ENCODE measurements at places on chromosomes 3 and 15.
A peak's percentile ranks its signal among the peaks of the same experiment; 100 is the strongest.

DNA sequence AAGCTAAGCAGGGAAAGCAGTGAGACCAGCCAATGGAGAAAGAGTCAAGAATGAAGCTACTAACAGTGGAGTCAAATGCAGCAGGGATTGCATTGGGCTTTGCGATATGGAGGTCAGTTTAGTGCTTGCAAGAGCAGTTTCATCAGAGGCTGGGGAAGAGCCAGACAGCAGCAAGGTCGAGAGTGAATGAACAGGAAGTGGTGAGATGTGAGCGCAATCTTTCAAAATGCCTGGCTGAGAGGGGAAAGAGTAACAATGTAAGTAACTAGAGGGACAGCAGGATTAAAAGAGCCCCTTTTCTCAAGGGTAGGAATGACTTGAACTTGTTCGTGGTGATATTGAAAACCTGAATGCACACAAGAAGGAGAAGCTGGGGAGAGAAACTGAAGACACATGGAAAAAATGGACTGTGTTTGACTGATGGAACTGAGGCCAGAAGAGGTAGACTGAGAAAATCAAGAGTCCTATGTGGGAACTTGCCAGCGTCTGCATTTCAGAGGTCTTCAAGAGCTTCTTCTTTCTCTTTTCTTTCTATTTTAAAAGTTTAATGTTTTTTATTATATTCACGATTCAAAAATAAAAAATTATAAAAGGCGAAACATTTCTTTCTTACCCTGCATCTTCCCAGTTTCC lies 30.6 kb upstream of the GPR160 start:
- DNase-seq, result peak; percentile 24

DNA sequence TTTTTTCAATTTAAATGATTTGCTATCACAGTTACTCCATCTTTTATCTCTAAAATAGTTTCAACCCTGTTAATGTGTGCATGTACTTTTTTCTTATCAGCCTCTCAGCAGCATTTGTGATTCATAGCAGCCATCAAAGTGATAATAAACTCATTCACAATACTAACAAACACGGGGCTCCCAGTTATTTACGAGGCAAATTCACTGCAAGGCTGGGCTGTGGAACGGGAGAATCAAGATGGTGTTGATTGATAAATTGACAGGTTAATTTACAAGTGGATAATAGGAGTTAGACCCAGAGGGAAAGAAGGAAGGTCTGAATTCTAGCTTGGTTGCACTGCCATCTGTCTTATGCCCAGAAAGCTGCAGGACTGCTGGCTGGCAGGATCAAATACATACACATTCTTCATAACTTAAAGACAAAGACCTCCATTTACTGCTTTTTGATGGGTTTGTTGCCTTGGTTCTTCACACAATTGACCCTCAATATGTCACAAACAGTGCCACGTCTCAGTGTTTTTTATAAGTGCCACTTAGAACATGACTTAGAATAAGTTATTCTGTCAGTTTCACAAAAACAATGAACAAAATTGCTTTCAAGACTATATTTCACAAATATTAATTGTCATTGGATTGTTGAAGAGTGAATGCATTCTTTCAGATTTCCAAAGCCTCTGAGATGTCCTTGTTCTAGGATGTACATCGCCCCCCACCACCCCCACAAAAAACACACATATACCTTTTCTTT lies 562.8 kb downstream of the NR2F2 start:
- no peak for DNase-seq

- peak; percentile 13 for DNase-seq
Observed at GRCh38 chr3:194140520-194141414, 4.8 kb downstream of the HES1 start.

- DNase-seq, result no peak
Observed at GRCh38 chr3:65732051-65732935, 306.4 kb downstream of the MAGI1 start.

DNA sequence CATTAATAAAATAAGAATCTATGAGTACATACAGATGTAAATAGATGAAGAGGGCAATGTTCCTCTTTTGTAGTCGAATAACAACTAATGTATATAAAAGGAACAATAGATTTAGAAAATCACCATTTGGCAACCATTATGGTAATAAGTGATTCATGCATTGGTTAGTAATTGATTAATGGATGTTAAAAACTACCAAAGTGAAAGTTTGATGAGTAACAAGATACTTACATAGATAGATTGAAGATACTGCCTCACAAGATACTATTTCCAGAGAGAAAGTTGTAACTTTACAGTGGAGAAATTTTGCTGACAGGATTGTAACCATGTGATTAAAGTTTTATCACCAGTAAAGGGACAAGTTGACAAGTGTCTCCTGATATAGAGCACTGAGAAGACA lies 55.0 kb downstream of the TCF12 start:
- DNase-seq, result no peak

- no peak for DNase-seq
Observed at GRCh38 chr3:41224120-41224806, 25.0 kb downstream of the CTNNB1 start.

- no peak for DNase-seq
Observed at GRCh38 chr3:186869253-186870100, 27.0 kb downstream of the ADIPOQ start.

- no peak for DNase-seq
Observed at GRCh38 chr3:188179006-188179966, 25.3 kb downstream of the LPP start.

DNA sequence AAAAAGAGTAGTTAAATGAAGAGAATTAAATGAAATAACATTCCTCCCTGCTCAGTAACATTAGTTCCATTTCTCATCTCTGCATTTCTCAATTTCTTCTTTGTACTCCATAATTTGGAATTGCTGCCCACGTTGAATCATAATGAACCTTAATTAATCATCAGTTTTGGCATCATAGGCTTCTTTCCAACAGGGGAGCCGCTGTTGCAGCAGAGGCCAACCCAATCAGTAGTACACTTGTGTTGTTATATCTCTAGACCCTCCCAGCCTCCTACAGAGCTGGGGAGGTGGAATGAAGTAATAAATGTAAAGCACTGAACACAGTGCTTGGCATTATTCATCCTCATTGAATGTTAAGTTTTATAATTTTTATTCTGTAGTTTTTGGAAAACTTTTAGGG lies 240.7 kb downstream of the CHST2 start:
- no peak for DNase-seq

- no peak for DNase-seq
Observed at GRCh38 chr3:61146010-61146890, 105.0 kb downstream of the FHIT start.

DNA sequence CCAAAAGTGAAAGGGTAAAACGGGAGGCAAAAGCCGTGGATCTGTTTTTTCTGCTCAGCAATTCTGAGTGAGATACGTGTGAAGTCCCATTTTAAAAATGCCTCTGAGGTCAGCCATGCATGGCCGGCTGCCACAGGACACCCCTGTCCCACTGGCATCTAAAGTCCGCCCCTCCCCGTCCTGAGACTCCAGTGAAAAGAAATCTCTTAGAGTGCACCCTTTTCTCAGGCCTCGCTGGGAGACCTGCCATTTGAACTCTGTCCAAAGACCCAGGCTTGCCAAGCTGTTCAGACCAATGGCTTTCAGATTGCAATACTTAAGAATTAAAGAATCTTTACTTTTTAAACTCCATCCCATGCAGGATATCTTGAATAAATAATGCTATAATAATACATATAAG lies 61.0 kb upstream of the SLC24A5 start:
- no peak for DNase-seq
